DND-41 (cell line): ENCODE measurements at places on chromosomes 7 and 10.

- DNase-seq, result no peak
Measured at GRCh38 chr10:99484626-99485581, 47.8 kb upstream of the NKX2-3 start.

GRCh38 chr7:137909042-137909441 is 62.3 kb upstream of the DGKI start:
- no peak for DNase-seq

- DNase-seq, result no peak
Measured at GRCh38 chr7:115533785-115534184, 496.8 kb downstream of the TFEC start.

DNA sequence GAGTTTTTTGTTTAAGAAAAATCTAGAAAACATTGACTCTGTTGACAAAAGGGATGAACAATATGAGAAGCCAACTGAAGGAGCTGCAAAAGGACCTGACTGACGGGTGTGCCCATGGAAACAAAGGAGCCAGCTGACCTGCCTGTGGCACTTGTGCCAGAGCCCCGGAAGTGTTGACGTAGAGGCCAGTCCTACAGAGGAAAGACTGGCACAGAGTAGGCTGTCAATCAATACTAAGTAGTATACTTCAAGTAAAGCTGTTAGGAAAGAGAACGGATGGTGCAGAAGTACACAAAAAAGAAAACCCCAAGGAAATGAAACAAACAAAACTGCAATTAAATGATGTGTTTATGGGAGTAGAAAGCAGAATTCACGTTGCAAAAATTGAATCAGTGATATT is 19.0 kb upstream of the ABI1 start:
- no peak for DNase-seq

DNA sequence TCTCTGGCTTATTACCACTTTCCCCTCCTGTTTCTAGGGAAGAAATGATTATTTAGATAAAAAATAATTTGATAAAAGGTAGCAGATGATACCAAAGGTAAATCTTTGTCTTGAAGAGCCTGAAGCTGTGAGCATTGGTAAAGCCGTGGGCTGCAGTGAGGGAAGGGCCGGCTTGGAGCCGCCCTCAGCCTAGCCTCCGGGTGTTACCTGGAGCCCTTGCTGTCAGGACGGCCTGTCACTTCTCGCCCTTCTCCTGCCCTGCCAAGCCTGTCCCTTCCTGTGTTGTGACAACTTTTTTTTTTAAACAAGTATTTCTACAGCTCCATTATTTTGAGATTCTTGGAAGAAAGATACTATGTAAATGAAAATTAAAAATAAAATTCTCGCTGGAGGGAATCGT is 7.0 kb downstream of the CUX1 start:
- no peak for DNase-seq

DNA sequence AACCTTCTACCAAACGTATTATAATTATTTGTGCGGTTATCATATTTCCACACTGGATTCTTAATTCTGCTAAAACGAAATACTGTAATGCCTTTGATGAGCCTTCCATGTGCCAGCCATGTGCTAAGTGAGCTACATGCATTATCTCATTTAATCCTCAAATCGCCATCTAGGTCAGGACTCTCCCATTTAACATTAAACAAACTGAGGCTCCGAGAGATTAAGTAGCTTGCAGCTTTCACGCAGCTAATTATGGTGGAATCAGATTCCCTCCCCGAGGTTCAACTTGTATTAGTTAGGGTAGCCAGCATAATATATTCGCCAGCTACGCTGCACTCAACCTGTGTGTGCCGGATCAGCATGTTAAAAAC is 798 bp upstream of the TSPAN33 start:
- DNase-seq, result no peak

DNA sequence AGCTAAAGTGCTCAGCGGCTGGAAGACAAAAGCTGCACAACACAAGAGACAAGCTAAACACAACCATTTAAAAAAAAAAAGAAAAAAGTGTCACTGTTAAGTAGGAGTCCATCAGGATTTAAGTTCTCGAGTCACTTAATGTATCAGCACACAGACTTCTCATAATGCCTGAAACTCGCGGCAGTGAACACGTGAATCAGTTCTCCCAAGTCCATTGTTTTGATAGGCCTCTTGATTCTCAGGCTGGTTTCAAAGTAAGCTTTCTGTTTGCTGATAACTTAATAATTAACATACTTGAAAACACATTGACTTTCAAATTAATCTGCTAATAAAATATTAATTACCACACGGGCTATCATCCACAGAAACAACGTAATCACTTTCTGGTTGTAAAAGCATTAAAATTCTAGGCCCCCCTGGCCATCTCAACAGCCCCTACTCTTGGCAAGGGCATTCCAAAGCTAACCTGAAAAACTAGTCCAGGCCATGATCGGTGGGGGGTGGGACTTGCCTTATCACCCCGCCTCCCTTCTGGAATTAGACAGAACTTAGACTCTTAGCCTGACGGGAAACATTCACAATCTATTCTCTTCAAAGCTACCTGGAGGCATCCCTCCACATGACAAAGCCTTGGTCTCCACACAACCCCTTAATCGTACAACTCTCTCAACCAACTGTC is 129.0 kb downstream of the DIP2C start:
- DNase-seq, result no peak

DNA sequence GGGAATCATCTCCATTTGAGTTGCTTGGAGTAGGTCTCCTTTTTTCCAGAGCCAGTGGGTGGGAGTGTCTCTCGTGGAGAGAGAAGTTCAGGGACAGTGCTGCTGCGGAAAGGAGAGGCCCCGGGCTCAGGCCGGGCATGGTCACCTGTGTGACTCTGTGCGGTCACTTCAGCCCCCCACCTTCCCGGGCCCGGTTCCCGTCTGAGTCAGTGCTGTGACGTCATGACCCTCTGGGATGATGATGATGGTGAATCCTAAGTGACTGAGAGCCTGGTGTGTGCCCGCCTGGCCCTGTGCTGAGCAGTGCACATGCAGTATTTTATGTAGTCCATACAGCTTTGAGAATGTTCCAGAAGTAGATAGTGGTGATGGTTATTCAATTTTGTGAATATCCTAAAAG is 32.6 kb upstream of the AP5Z1 start:
- DNase-seq, result no peak

GRCh38 chr7:142263598-142264380 is 5.9 kb upstream of the PRSS58 start:
- DNase-seq, result no peak

DNA sequence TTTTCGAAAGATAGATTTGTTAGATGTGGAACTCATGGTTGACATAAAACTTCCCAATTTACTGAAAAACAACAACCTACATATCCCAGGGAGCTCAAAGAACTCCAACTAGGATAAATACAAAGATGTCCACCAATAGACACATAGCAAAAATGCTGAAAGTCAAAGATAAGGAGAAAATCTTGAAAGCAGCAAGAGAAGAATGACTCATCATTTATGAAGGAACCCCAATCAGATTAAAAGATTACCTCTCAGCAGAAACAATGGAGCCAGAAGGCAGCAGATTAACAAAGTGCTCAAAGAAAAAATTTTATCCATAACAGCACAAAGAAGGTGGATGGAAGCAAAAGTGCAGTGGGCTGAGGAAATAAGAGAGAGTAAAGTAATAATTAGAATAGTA is 908.6 kb downstream of the SORCS3 start:
- no peak for DNase-seq

- no peak for DNase-seq
Measured at GRCh38 chr10:49191349-49191748, 3.2 kb upstream of the TMEM273 start.

GRCh38 chr10:98919899-98920298 is 315.8 kb downstream of the HPSE2 start:
- no peak for DNase-seq

DNA sequence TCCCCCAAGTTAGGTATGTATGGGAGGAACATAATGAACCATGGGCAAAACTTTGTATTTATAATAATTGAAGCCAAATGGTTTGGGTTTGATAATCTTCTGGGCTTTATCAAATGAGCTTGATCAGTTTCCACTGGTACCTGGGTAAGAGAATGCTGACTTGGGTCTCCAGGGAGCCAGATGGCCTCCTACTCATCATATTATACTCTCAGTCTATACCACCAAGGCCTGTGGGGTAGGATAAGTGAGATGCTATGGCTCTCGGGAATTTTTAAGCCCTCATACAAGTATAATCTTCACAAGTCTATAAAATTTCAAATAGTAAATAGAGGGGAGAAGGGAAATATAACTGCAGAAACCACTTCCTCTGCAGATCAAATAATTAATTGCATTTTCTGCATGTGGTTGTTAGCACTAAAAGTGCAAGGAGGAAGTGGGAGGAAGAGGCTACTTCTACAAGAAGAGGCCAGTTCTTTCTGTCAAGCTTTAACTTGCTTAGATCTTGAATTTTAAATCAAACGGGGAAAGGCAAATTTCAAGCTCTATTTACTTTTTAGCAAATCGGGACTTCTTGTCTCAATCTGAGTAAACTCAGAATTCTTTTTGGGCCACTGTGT is 349.0 kb downstream of the SORCS1 start:
- DNase-seq, result no peak

DNA sequence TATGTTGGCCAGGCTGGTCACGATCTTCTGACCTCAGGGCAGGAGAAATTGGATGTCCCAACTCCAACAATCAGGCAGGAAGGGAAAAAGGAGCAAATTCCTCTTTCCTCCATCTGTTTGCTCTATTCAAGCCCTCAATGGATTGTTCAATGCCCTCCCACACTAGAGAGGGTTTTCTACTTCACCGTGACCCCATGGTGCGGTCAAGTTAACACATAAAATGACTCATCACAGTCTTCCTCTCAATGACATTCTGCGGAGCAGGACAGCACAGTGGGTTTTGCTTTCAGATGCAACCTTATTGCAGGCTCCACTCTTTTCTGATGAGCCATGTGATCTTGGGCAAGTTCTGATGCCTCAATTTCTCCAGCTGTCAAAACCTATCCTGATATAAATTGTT is 364.9 kb downstream of the ANKRD30A start:
- no peak for DNase-seq

- no peak for DNase-seq
Measured at GRCh38 chr7:17205910-17206309, 92.5 kb upstream of the AHR start.

DNA sequence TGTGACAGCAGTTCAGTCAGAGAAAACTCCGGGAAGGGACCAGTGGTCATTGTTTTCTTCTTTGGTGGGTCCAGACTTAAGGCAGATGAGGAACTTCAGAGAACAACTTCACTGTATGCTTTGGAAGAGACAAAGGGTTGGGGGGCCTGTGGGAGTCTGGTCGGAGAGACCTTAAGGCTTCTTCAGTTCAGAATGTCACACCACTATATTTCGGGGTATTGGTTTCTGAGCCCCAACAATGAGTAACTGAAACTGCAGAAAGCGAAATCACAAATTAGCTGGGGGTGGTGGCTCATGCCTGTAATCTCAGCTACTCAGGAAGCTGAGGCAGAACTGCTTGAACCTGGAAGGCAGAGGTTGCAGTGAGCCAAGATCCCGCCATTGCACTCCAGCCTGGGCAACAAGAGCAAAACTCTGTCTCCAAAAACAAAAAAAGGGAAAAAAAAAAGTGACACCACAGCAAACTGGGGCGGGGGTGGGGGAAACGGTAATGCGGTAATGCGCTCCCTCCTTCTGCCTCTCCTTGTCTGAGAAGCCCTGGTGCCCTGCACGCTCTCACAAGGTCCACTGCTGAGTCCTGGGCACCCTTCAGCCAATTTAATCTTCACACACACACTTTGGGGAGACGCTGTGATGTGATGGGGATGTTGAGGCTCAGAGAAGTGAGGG is 2.2 kb upstream of the ADIRF start:
- no peak for DNase-seq

DNA sequence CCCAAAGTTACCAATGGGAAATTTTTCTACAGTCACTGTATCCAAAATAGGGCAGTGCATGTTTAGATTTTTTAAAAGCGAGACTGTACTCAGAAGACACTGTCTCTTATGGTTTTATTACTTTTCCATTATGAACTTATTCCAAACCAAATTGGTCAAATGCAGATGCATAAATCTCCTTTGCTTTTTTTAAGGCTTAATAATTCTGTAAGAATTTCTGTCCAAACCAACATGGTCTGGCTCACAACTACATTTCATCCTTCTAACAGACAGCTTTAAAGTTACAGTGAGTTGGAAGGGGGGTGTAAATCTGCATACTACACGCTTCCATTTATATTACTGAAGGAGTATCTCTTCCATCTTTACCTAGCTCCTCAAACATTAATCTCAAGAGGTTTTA is 199.2 kb downstream of the SLC25A13 start:
- no peak for DNase-seq

- no peak for DNase-seq
Measured at GRCh38 chr10:73306171-73306708, 52.4 kb downstream of the CFAP70 start.

GRCh38 chr10:86334488-86335085 is 32.0 kb downstream of the GRID1 start:
- DNase-seq, result no peak

DNA sequence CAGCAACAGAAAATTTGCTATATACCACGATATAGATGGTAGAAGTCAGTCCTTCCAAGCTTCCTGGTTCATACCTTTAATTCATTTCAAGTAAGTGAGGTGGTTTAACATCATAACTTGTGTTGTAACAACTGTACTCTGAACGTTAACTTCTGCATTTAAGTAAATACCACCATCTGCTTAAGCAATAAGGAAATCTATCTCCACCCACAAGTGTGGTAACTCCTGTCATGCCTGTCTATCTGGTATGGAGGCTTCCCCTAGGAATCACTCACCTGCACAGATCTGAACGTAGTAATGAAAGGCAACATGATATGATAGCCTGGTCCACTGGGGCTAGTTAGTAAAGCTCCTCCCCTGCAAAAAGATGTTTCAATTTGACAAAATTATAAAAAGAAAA is 2.3 kb downstream of the ERLIN1 start:
- DNase-seq, result no peak

GRCh38 chr10:125823663-125824251 is 411 bp downstream of the BCCIP start:
- DNase-seq, result peak; percentile 23

GRCh38 chr7:103851357-103851756 is 138.1 kb downstream of the RELN start:
- no peak for DNase-seq

DNA sequence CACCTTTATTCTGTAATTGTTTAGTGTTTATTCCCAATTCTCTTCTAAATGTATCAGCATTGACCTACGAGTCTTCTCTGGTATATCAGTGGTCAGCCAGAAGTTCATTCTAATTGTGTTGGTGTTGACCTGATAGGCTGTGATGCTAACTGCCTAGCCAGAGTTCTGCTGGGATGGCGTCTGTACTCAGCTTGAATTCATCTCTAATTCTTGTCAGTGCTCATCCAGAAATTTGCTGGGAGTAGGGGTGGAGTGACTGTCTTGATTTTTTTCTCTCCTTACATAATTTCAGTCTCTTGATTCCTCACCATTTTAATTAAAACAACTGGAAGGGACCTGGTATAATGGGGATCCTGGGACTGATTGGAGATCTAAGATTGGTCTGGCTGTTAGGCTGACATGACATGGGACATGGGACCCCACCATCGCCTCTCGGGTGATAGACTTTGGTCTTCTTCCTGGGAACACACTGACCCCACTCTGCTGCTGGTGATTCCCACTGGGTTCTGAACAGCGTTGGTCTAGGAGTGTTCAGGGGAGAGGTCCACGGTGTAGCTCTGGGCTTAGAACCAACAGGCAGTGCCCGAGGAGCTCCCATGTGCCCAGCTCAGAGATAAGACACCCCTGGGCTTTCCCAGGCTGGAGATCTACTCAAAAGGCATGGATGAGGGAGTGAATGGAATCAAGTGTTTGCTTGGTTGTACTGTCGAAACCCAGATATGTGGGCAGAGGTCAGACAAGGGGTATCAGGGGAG is 3.8 kb downstream of the NEURL1 start:
- no peak for DNase-seq
